ENCODE measurements at places on chromosomes 11 and 22.

DNA sequence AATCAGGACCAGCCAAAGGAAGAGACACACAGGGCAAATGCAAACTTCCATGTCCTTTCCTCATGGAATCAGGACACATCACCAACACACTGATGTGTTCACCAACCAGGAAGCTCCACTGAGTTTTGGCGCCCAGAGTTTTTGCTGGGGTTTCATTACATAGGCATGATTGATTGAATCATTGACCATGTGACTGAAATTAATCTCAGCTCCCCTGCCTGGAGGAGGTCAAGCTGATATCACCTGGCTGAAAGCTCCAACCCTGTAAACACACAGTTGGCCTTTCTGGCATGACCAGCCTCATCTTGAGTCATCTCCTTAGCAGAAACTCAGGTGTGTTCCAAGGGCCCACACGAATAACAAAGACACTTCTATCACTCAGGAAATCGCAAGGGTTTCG is 133.2 kb downstream of the TRIM29 start:
- DNase-seq = no peak

GRCh38 chr11:72613977-72614376 is 60.2 kb downstream of the PDE2A start:
- DNase-seq = no peak

- DNase-seq = no peak
These were observed 404.6 kb downstream of the TBC1D22A start for GRCh38 chr22:47167056-47167455.

- DNase-seq = no peak
These were observed 26.2 kb upstream of the SLC37A2 start for GRCh38 chr11:125036933-125037332.

DNA sequence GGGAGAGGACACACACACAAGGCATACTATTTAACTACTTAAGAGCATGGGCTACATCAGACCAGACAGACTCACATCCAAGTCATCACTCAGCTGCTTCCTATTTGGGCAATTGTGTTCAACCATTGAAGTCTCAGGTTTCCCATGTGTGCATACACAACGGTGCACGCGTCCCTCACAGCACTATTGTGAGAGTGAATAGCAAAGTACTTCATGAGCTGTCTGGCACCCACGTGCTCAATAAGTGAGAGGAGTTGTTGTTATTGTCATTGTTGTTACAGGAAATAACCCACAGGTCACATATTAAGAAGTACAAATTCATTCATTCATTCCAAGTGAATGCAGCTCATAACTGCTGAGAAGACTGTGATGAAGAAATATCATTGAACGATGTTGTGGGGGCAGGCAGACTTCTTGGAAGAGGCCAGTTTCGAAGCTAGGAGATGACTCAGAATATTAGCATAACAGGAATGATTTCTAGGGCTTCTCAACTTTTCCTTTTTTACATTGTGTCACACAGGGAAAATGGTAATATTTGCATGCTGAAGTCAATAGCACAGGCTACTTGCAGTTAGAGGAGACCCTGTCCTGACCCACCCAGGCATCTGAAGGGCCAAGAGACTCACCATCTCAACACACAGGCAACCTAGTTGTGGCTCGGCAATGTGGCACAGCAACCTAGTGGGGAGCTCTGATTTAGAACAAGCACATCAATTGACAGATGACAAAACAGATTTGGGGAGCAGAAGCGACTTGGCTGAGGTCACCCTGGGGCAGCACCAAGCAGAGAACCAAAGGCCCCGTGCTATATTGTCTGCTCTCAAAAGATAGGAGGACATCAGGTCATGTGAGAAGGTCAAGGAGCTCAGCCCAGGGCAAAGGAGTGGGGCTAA is 606.0 kb downstream of the BUD13 start:
- DNase-seq = no peak

DNA sequence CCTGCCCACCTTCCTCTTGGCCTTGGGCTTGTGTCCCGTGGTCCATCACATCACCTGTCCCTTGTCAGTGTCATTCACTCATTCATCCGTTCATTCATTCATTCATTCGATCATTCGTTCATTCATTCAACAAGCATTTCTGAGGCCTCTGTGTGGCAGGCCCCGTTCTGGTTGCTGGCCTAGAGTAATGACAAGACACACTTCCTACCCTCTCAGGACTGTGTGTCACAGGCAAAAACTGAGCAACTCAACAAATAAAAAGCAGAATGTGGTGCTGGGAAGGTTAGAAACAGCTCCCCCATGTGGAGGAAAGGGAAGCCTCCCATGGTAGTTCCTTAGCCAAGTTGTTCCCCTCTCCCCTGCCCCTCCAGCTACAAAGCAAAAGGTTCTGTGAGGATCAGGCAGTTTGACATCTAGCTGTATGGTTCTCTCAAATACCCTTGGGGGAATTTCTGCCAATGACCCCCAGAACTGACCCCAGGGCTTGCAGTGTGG is 1.6 kb upstream of the OMP start:
- DNase-seq = no peak

- DNase-seq = no peak
These were observed 361.2 kb downstream of the MN1 start for GRCh38 chr22:27440304-27440865.

DNA sequence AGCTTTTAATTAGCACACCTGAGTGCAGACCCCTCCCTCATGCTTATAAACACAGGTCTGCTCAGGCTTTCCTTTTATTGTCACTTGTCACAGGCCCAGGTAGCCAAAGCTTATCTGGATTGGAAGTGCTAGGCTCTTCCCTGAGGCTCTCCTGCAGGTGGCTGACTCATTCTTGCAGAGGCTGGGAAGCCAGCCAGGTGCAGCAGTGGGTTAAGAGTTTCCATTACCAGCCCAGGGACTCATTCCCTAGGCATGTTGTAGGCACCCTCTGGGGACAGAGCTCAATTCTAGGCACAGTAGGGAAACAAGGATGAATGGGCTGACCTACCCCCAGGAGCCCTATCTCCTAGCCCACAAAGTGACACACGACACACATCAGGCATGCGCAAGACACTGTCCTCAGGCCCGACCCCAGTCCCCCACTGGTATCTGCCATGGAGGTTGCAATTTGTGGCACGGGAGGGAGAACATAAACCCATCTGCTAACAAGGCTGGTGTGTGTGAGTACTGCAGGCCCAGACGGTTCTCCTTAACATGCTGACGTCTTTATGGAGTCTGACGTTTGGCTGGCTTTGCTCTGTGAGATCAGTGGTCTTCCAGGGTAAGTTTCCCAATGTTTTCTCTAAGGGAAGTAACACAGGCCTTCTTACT is 94.2 kb downstream of the ABTB2 start:
- DNase-seq = no peak

DNA sequence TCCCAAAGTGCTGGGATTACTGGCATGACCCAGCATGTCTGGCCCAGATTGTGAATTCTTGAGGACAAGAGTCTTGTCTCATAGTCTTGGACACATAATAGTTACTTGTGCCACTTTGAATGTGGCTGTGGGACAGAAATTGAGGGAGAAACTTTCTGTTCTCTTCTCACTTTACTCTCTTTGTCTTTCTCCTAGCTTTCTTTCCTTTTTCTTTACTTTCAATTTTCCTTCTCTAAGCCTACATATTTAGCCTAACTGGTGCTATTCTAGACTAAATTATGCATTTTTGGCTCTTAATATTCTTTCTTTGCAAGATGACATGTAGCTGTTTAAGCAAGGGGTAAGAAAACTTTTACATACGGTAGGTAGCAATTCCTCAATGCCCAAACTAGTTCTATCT is 33.2 kb downstream of the HORMAD2 start:
- DNase-seq = no peak

- DNase-seq = peak; percentile 82
These were observed 41.8 kb downstream of the TST start for GRCh38 chr22:36977401-36977861.

DNA sequence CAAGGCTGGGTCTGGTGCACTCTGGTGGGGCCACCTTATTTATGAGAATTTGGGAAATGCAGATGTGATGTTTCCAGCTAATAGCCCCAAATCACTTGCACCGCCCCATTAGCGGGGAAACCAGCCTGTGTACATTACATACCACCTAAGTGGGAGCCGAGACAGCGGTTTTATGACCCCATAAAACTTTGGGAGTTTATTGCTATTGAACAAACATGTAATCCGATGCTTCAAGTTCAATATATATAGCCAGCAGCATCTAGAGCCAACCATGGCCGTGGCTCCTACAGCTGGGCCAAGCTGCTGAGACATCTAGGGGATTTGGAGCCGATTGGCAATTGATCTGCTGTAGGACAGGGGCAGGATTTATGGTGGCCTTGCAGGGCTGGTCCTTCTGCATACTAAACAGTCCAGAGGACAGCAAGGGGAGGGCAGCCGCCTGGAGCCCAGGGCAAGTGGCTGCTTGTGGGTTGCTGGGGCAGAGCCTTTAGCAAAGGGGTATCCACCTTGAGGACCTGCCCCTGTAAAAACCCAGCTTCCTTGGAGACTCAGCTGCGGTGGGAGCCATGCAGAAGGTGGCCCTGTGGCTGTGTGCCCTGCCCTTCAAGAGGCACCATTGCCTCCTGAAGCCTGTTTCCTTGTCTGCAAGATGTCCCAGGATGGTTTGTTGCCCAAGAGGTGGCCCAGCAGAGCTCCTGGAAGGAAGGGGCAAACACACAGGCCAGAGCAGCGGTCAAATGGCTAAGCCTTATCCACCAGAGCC is 47.9 kb upstream of the CCDC188 start:
- no peak for DNase-seq

- DNase-seq = no peak
These were observed 1.9 kb downstream of the LRP4 start for GRCh38 chr11:46916286-46917108.

DNA sequence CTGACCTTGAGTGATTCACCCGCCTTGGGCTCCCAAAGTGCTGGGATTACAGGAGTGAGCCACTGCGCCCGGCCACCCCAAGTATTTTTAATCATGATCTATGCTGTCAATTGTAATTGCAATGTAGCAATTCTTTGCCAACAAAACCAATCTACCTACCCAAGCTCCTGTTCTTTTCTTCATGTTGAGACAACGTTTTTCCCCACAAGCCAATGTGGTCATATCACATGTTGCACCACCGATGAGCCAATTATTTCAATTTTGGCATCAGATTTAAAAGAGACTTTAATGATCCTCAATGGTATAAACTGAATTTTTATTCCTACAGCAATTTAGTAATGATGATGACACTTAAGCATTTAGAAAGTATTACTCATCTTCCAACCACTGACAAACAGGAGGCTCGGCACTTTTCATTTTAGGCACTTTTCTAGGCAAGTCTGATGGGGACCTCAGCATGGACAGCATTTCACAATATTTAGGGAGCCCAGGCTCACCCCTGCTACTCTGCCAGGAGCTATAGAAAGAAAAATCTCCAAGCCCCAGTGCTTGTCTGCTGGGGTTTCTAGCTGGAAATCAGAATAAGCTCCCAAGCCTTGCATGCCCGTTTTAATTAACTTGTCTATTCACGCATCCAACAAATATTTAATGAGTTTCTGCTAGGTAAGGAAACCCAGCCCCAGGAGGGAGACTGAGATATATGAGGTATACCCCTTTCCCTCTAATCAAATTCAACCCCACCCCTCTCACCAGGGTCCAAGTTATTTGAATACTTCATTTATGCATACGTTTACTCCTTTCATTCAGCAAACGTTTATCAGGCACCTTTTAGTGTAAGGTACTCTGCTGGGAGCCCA is 291.4 kb downstream of the ST3GAL4 start:
- no peak for DNase-seq

- no peak for DNase-seq
These were observed 154.3 kb downstream of the NXPE2 start for GRCh38 chr11:114832532-114833125.

- no peak for DNase-seq
These were observed 107.1 kb upstream of the DDI1 start for GRCh38 chr11:103929170-103929903.

- DNase-seq = no peak
These were observed 10.3 kb downstream of the OR10D3 start for GRCh38 chr11:124193221-124194010.

GRCh38 chr11:118657709-118658428 is 21.6 kb downstream of the TREH start:
- DNase-seq = no peak

- no peak for DNase-seq
These were observed 15.8 kb downstream of the LINC01488 start for GRCh38 chr11:69497221-69497787.

- no peak for DNase-seq
These were observed 6.3 kb downstream of the PRDM10 start for GRCh38 chr11:129996113-129996870.

DNA sequence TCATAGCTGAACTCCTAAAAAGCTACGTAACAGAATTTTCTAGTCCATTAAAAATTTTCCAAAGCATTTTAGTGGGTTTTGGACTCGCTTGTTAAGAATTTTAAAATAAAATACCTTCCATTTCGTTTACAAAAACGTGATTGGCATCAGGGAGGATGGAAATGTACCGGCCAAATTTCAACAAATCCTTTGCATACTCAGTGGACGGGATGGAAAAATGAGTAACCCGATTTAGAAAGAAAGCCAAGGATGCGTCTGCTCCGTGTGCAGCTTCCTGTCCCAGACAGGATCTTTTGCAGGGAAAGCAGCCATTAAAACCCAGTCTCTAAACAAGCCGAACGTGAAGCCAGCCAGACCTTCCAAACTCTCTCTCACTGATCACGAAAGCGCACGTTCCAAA is 15.6 kb downstream of the TMEM184B start:
- DNase-seq = no peak

- no peak for DNase-seq
These were observed 706 bp upstream of the SCYL1 start for GRCh38 chr11:65524014-65524740.

GRCh38 chr22:37244922-37245722 is 1.1 kb upstream of the RAC2 start:
- DNase-seq = no peak

GRCh38 chr11:3920148-3920852 is 64.8 kb downstream of the STIM1 start:
- DNase-seq = peak; percentile 52

- no peak for DNase-seq
These were observed 17.4 kb upstream of the OR9I1 start for GRCh38 chr11:58142761-58143160.

DNA sequence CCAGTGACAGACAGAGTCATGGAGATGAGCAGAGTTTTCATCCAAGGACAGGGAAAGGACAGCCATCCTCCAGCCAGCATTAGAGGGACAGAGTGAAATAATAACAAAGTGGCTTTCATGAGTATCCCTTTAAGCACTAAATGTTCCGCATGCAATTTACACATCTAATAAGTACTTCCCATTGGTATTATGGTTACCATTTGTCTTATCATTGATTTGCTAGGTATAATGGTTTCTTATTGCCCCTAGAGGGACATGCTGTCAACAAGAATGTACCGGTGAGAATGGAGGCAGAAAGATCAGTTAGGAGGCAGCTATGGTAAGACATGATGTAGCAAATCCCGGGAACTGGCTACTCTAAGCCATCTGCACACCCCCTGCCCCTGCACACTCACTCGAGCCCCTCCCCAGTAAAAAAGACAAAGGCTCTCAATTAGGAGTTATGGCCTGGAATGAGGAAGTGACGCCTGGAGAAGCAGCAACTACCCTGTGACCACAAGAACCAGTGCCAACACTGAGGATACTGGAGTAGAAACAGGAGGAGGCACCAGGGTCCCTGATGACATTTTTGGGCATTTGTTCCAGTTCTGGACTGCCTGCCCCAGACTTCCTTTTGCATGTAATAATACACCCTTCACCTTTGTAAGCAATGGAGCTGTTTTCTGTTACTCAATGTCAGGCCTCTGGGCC is 30.2 kb upstream of the HMGXB4 start:
- no peak for DNase-seq

GRCh38 chr11:57474017-57474802 is 13.9 kb downstream of the RTN4RL2 start:
- DNase-seq = no peak

- no peak for DNase-seq
These were observed 65.6 kb downstream of the BUD13 start for GRCh38 chr11:116707161-116707629.
